Midbrain (tissue), 1 donor: ENCODE measurements at places on chromosomes 7 and 10.

- DNase-seq = no peak
Measured at GRCh38 chr7:93378131-93378760, 146.1 kb downstream of the VPS50 start.

- DNase-seq = no peak
Measured at GRCh38 chr7:151168003-151168786, 701 bp upstream of the GBX1 start.

- no peak for DNase-seq
Measured at GRCh38 chr7:34842782-34843181, 184.8 kb downstream of the NPSR1 start.

GRCh38 chr10:2619916-2620315, 447.4 kb upstream of the PFKP start:
- no peak for DNase-seq

- no peak for DNase-seq
Measured at GRCh38 chr7:131619336-131620305, 63.2 kb upstream of the PODXL start.

DNA sequence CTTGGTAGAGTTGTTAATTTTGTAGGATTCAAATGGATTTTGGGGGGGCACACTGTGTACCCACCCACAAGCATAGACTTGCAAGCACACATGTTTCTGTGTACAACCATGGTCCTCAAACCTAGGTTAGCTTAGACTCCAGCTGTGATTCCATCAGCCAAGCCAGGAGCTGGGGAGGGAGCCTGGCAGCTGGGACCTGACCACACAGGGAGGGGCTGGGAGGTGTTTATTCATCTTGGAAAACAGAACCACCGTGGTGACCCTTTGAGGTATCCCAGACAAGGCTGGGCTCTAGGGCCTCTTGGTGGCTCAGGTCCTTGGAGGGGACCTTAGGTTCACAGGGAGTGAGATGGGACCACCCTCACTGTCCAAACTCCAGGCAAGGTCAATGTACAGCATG, 410.3 kb downstream of the NEBL start:
- no peak for DNase-seq

DNA sequence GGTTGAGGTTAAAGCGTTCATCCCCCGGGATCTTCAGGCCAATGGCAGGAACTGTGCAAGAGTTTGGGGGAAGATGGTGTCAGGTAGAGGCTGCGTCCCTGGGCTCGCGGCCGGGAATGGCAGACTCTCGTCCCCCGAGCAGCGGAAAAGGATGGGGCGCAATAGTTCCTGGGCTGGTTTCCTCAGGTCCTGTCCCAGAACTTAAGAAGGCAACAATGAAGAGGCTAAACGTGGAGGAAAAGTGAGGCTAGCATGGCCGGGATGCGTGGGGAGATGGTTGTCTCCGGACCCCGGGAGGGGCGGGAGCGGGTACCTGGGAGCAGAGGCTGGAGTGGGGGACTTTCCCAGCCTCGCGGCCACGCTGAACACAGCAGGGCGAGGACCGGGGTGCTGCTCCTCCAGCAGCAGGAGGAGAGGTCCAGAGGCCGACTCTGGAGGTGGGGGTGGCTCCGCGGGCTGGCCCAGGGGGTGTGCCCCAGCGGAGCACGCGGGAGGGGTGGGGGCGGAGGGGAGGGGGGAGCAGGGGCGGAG, 882 bp downstream of the IRF5 start:
- DNase-seq = no peak
